SW480 (cell line): ENCODE measurements at places on chromosomes 12 and 14.
A peak's percentile ranks its signal among the peaks of the same experiment; 100 is the strongest.

GRCh38 chr12:68831272-68831671 is 23.3 kb downstream of the MDM2 start:
- DNase-seq, result no peak

DNA sequence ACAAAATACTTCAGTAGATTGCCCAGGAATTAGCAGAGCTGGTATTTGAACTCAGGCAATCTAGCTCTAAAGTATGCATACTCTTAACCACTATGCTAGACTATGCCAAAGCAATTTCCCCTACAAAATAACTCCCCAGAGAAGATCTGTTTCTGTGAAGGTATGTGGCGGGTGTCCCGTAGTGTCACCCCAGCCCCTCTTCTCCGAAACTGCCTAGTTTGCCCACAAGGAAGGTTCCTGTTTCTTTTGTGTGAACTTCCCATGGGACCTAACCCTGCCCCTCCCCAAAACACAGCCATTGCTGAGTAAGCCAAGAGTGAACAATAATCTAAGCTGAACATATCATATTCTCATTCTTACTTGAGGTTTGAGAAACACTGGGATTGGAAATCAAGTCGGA is 15.5 kb upstream of the RAP1B start:
- DNase-seq, result no peak

- no peak for DNase-seq
Observed at GRCh38 chr12:49548822-49549648, 10.2 kb downstream of the KCNH3 start.

- DNase-seq, result no peak
Observed at GRCh38 chr12:72277415-72277814, 5.2 kb downstream of the TRHDE start.

DNA sequence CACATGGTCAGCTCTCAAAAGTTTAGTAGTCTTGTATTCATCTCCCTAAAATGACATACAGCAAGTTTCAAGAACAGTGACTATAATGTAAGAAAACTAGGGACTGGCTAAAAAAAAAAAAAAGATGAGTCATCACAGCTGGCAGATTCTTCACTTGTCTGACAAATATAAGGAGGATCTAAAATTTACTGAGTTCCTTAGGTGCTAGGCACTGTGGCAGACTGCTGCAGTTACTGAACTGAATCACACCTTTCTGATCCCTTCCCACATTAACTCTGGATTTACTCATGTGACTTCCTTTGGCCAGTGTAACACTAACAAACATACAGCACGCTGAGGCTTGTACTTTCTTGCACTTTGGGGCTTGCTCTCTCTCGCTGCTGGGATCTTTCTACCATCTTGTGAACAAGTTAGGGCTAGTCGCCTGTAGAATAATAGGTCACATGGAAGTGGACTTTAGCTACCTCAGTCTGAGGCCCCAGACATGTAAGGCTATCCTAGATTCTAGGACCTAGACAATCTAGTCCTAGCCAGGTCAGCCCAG is 32.1 kb downstream of the BAZ1A start:
- DNase-seq, result no peak

- no peak for DNase-seq
Observed at GRCh38 chr12:91119089-91119488, 7.8 kb upstream of the LUM start.

DNA sequence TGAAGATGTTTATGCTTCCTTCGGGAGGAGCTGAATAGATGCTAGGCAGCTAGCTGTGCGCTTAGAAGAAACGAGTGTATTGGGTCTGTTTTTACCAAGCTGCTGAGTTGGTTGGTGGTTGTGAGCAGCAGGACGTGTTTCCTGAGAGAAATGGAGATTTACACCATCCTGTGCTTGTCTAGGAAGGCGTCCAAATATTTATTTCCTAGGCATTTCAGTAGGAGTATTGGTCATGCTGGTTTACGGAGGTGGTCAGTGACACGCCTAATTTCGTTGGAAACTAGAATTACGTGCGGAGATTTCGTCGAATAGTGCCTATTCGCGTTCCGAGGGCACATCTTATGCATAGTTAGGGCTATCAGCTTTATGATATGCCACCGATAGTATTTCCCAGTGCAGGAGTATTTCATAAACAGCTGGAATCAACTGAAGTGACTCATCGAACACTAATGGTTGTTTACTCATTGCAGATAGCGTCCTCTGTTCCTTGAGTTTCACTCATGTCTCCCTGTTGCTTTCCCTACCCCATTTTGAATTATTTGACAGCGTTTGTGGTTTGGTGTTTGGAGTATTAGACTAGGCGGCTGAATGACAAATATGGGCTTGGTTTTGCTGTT is 780 bp downstream of the TBC1D15 start:
- DNase-seq, result peak; percentile 79

DNA sequence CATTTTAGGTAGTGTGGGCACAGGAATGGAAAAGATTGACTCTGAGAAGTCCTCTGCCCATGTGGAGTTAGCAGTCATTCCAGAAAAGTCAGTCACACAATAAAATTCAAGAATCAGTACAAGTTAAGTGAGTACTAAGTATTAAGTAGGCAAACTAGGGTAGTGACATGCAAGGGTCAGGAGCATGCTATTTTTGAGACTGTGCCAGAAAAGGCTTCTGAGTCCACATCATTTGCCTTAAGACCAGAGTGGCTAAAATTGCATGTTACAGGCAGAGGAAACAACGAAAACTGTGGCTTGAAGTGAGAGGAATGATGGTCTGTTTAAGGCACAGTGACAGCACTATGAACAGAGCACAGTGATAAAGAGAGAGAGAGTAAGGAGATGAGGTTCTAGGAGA is 108.9 kb downstream of the SLC6A15 start:
- DNase-seq, result no peak

- no peak for DNase-seq
Observed at GRCh38 chr14:99675382-99675835, 8.7 kb upstream of the CYP46A1 start.

DNA sequence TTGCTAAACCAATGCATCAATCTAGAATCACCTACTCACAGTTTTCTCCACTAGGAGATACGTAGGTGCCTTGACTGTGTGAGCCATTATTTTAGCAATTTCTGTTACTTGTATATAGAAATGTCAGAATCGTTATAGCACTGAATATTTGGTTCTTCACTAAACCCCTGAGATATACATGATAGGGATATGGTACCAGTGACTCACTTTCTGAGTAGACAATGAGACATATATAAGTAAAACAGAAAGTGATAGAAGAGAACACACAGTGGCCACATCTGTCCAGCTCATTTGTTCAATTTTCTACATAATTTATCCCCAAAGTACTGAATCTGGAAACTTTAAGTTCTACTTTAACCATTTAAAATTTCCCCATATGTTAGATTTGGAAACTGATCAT is 1505.5 kb upstream of the TMEM132C start:
- DNase-seq, result no peak

DNA sequence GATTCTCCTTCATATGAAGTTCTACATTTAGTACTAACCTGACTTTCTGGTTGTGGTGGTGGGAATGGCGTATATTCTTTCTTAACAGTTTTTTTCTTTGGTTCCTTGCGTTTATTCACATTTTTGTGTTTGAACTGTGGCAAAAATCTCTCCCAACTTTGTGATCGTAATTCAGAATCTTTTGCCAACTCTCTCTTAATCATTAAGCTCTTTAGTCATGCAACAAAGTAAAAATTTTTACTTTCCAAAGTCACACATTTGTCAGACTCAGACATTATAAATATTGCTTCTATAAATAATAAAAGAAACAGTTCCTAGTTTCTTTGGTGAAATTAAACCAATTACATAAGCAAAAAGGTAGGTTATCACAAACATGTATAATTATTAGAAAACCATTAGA is 7.5 kb downstream of the KRR1 start:
- no peak for DNase-seq

DNA sequence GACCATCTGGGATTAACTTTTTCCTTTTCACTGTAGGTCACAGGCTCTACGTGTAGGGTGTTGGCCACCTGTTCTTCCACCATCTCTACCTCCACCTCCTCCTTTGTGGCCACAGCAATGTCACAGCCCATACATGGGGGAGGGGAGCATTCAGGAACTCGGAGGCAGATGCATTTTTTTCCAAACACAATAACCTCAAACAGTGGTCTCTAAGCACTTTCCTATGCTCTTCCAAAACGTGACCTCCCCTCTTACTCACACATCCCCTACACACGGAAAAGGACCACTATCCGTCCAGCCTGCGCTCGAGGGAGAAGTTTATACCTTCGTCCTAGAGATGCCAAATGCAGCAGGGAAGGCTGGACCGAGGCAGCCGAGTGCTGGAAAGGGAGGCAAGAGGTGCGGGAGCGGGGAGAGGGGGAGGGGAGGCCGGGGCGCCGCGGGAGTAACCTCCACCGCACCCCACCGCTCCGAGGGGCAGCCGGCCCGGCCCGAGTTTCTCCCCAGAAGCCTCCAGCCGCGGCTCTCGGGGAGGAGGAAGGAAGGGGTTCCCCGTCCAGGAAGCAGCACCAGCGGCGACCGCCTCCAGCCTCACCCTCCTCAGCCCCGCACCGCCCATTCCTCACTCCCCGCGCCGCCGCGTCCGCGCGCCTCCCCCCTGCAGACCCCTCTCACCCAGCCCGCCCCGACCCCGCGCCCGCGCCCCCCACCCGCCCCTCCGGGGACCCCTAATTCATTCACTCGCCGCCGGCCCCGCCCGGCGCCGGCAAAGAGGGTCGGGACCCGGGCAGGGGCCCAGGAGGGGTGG is 594 bp downstream of the KRAS start:
- peak; percentile 85 for DNase-seq

DNA sequence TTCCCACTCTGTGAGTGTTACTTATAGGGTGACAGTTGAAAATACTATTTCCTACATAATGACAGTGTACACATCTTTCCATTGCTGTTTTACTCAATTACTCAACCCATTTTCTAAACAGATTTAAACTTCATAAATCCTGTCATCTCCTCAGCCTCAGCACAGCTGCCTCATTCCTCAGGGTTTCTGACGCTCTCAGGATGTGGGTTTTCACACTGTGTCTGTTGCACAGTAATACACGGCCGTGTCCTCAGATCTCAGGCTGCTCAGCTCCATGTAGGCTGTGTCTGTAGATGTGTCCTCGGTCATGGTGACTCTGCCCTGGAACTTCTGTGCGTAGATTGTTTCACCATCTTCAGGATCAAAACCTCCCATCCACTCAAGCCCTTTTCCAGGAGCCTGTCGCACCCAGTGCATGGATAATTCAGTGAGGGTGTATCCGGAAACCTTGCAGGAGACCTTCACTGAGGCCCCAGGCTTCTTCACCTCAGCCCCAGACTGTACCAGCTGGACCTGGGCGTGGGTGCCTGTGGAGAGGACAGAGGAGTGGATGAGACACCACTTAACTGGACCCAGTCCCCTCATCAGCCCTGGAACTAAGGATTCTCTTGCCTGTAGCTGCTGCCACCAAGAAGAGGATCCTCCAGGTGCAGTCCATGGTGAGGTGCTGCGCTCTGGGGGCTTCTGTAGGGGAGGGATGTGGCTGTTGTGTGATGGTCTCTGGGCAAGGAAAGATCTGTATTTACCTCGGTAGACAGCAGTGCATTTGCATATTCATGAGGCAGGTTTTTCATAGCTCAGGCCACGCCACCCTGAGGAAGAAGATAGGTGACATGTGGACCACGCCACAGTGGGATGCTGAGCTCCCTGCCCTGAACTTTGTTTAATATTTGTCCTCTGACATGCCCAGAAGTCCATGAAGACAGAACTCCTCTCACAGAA is 750.2 kb downstream of the TMEM121 start:
- DNase-seq, result no peak

DNA sequence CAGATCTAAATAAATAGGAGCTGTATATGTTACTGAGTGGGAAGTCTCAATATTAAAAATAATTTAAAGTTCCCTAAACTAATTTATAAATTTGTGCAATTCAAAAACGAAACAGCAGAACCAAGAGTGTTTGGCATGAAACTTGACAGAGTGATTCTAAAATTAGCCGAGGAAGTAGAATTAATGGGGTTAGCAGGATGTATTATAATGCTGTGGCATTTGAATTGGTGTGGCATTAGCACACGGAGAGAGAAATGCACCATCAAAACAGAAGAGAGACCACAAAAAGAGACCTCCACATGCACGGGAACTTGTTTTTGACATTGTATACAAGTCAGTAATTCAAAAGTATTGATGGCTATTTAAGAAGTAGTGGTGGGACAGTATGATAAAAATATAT is 366.0 kb upstream of the RGS6 start:
- no peak for DNase-seq

- DNase-seq, result no peak
Observed at GRCh38 chr12:4645023-4645422, 3.8 kb downstream of the AKAP3 start.

GRCh38 chr14:37587881-37588666 is 7.0 kb downstream of the FOXA1 start:
- no peak for DNase-seq

DNA sequence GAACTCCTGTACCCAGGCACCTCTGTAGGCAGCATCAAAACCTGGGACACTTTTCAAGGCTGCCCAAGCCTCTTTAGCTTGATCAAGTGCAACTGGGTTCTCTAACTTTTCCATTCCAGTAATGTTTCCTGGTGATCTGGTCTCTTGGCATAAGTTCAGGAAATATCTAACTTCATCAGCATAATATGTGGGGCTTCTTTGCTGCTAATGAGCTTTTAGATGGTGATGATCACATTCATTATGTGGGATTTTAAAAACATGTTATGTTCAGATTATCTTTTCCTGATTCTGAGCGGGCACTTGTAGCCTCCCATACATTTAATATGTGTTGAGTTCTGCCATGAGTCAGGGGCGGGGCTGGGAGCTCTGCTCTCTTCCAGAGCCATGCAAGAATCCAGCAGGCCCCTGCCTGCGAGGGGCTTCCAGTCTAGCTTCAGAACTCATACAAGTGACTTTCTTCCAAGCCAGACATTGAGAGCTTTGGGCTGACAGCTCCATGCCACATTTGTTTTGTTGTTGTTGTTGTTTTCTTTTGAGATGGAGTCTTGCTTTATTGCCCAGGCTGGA is 39.5 kb upstream of the RIN3 start:
- DNase-seq, result no peak

- peak; percentile 50 for DNase-seq
Observed at GRCh38 chr12:75900781-75901254, 130.8 kb downstream of the PHLDA1 start.

DNA sequence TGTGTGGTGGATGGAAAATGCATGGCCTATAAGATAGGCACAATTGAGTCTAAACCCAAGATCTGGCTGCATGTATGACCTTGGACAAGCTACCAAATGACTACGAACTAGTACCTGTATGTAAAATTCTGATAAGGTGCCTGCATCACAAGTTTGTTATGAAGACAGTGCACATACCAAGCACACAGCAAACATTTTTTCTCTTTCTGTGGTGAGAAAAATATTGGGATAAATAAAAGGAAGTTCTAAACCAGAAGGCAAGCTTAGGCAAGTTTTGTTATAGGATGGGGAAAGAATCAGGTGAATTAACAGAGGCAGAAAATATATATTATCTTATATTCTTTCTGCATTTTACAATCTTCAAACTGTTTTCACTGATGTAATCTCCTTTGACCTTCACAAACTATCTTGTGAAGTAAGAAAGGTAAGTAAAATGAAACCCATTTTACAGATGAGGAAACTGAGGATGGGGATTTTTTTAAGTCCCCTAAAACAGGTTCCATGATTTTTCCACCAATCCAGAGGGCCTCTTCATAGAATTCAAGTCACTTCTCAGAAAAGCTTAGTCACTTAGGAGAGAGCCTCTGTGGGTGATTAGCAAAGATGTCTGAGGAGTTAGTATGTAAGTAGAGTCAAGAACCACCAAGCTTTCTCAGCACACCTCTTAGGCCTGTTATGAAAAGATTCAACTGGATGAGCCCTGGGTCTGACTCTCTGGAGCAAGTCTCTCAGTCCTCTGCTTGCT is 132.0 kb upstream of the RAP1B start:
- no peak for DNase-seq
